ENCODE measurements at places on chromosomes 5 and 9.

DNA sequence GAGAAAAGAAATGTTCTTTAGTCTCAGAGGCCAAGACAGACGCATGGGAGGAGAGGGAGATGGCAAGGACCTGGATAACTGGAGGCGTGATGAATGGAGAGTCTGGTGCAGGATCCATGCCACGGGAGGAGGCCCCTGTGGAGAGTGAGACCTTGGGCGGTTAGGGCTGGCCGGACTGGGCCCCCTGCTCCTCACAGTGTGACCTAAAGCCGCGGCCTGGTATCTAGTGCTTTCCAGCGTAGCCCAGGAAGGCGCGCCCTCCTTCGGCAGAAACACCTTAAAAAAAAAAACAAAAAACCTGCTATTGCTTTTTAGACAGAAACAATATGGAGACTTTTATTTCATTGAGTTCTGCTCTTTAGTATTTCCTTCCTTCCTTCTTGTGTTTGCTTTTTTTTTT, 33.1 kb downstream of the SCGB3A1 start:
- DNase-seq, result no peak

- DNase-seq, result no peak
Measured at GRCh38 chr9:131092030-131092429, 4.3 kb upstream of the AIF1L start.

DNA sequence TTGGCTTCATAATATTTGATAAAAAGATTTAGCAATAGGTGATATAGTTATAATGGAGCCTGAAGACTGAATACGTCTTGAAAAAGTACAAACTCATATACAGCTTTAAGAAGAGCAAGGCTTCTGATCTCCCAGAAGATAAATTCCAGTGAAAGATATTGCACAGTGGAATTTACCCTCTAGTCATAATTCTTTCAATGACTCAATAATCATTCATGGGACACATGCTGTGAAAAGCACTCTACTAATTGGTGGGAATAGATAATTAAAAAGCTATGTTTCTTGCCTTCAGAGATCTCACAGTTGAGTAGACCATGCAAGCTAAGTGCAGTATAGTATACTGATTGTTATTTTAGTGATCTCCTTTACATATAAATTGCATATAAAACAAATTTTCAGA, 538.6 kb upstream of the CYLC2 start:
- DNase-seq, result no peak

GRCh38 chr5:163997965-163998364, 492.5 kb downstream of the MAT2B start:
- no peak for DNase-seq

DNA sequence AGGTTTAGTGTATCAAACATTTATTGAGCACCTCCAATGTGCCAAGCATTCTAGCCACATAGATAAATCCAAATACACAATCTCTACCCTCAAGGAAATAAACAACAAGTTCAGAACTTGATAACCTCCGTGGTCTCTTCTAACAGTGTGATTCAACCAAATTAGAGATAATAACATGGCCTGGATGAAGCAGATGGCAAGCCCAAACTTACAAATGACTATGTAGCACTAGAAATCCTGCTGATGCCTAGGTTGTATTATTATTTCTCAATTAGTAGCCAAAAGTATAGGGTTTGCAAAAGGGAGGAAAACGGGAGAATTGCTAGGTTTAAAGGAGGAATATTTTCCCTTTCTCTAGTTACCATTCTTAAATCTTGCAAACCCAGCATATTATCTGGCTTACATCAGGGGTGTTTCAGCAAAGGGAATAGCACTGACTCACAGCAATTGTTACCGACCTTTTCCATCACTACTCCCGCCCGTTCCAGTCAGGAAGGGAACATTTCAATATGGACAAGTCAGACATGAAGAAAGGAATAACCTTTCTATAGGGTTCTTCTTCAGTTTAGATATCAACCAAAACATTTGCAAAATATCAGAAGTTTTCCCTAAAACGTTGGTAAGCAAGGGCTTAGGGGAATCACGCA, 2.3 kb downstream of the DPYSL3 start:
- no peak for DNase-seq

- DNase-seq, result no peak
Measured at GRCh38 chr9:133581011-133581410, 28.2 kb downstream of the FAM163B start.

GRCh38 chr5:58871648-58872242, 288.9 kb downstream of the RAB3C start:
- no peak for DNase-seq

Data from anterior cingulate cortex (tissue), 58 donors.